ENCODE measurements at places on chromosomes 7 and 10.

GRCh38 chr10:101649525-101650085 is 45.4 kb downstream of the FBXW4 start:
- DNase-seq, result no peak

- DNase-seq, result no peak
Measured at GRCh38 chr10:44413416-44413815, 28.5 kb upstream of the CXCL12 start.

DNA sequence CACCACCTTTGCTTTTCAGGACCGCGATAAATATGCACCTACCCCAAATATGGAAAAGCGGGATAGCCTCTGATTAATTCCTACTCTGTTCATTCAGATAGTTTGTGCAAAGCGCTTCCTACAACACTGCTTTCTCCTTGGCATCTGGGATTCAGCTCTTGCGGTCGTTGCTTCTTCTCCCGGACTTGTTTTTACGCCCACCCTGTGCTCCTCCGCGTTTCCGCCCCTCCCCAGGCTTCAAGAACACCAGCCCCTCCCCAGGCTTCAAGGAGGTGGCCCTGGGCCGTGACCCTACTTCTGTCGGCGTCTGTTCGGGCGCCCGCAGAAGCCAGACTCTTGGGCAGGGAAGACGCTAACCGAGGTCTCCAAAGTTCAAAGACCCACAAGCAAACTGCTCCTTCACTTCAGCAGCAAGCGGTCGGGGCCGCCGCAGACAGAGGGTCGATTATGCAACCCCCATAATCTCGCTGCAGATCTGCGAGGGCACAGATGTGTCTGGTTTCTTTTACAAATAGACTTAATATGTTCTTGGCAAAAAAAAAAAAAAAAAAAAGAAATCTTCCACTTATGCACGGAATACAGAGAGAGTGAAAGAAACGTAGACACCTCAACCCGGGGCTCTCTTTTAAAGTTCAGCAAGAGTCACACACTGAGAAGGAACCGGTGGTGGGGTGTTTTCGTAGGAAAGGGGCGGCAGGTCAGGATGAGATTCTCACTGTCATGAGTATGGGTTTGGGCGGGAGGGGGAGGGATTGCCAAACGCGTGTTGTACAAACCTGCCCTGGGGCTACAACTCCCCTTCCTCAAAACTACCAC is 1.9 kb downstream of the DLX5 start:
- no peak for DNase-seq

DNA sequence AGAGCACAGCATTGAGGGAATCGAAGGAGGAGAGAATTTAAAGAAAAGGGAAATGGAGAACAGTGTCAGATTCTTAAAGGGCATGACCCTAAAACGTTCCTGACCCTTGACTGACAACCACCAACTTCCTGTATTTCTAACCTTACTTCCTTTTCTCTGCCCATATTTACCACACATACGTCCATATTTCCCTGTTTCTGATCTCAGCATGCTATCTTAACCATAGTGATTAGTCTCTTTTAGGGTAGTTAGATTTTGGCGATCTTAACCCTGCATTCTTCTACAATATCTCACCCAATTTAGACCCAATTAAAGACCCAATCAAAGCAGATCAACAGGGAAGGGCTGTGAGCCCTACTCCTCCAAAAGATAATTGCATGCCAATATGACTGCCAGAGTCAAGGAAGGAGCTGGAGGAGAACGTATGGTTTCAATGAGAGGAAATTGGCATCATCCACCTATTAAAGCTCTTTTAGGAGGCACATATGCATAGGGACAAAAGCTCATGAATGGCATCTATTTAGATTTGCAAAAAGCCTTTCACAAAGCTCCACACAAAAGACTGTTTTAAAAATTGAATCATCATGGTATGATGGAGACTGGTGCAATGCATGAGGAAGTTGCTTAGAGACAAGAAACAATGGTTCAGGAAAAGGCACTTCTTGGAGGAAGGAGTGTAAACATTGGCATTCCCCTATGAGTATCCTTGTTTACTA is 49.0 kb upstream of the ARHGAP12 start:
- peak; percentile 2 for DNase-seq

GRCh38 chr10:103627111-103627892 is 133.8 kb downstream of the NEURL1 start:
- DNase-seq, result no peak

All from NCI-H345 (cell line).